RWPE2 (cell line): ENCODE measurements at places on chromosomes 1 and 21.

DNA sequence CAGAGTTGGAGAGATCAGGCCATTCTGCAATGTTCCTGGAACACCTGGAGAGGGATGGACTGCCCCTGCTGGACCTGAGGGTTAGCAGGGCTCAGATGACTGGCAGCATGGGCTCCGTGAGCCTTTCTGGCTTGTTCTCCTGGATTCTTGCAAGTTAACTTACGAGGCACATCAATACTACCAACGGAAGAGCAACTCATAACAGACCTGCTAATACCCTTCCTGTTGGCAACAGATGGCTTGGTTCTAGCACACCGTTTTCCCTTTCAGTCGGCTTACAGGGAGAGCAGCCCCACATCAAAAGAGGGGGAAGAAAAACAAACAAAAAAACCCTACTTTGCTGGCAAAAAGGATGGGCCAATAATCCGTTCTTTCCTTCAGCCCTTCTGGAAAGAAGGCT lies 47.9 kb downstream of the SLC66A1 start:
- H3K27ac ChIP-seq: peak overlapping the region; percentile 91
- no peaks in the 10 kb centered on the region for H3K27me3 ChIP-seq
- peaks cover 19% of the 10 kb centered on the region for H3K36me3 ChIP-seq

- H3K36me3 ChIP-seq: peaks cover 92% of the 10 kb centered on the region
- no peak for DNase-seq
- H3K27me3 ChIP-seq: no peaks in the 10 kb centered on the region
- H3K4me3 ChIP-seq: no peak overlapping the region
- H3K4me1 ChIP-seq: peaks cover 13% of the 10 kb centered on the region
- H3K27ac ChIP-seq: no peak overlapping the region
Measured at GRCh38 chr1:19081218-19081893, 124.9 kb upstream of the IFFO2 start.

- DNase-seq: peak; percentile 61
- H3K27ac ChIP-seq: peak within 1 kb of the TSS; percentile 85
- peaks cover 46% of the 10 kb centered on the region for H3K4me1 ChIP-seq
- no peaks in the 10 kb centered on the region for H3K36me3 ChIP-seq
- H3K4me3 ChIP-seq: peak within 1 kb of the TSS; percentile 88
Measured at GRCh38 chr1:61082311-61083012, at the start of gene NFIA. Gene NFIA, plus strand, starts transcription at chr1:61082561.

DNA sequence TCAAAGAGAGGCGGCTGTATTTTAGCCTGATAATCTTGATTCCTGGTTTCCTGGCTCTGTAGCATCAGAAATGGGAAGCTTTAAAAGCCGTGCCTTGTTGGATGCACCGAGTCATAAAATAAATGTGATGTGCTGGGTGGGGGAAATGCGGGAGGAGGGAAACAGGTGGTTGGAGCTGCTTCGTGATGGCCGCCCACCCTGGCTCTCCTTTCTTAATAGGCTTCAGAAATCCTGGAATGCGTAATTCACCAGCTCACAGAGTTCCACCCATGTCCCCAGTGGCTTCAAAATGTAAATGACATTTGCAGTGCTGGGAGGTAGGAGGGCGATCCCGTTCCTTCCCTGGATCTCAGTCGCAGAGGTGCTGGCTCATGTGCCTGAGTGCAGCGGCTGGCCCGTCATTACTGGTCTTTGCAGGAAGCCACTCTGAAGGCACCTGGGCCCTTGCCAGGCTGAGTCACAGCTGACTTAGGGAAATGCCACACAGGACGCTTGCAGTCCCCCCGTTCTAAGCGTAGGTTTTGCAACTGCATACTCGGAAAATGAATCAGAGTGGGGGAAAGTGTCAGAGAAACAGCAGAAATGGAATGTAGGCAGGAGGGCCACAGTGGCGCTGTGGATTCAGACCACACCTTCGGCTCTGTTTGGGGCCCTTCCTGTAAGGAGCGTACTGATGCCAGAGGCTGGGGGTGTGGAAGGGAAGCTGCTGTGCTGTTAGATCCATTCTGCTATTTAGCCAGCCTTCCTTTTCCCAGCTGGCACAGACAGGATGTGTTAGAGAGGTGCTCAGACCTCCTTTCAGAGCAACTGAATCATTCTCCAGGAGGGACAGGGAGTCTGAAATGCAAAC lies 37.6 kb downstream of the GALNT2 start:
- H3K4me1 ChIP-seq: peaks cover 29% of the 10 kb centered on the region
- DNase-seq: peak; percentile 89
- no peak overlapping the region for H3K4me3 ChIP-seq
- H3K27ac ChIP-seq: peak overlapping the region; percentile 96
- H3K36me3 ChIP-seq: no peaks in the 10 kb centered on the region

DNA sequence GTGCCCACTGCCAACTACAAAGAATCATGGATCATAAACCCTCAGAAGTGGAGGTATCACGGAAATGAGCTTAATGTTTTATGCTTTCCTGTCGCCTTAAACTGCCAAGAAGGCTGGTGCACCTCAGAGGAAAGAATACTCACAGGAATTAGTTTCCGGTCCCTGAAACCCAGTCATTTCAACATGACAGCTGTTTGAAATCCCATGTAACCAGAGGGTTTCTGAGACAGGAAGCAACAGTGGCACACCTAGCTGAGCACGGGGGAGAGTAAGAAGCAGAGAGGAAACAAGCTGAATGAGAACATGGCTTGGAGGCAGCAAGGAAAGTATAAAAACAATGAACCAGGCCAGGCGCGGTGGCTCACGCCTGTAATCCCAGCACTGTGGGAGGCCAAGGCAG lies 3.9 kb downstream of the JAK1 start:
- no peak overlapping the region for H3K27ac ChIP-seq
- no peaks in the 10 kb centered on the region for H3K27me3 ChIP-seq
- no peaks in the 10 kb centered on the region for H3K4me1 ChIP-seq
- DNase-seq: no peak
- H3K36me3 ChIP-seq: no peaks in the 10 kb centered on the region

DNA sequence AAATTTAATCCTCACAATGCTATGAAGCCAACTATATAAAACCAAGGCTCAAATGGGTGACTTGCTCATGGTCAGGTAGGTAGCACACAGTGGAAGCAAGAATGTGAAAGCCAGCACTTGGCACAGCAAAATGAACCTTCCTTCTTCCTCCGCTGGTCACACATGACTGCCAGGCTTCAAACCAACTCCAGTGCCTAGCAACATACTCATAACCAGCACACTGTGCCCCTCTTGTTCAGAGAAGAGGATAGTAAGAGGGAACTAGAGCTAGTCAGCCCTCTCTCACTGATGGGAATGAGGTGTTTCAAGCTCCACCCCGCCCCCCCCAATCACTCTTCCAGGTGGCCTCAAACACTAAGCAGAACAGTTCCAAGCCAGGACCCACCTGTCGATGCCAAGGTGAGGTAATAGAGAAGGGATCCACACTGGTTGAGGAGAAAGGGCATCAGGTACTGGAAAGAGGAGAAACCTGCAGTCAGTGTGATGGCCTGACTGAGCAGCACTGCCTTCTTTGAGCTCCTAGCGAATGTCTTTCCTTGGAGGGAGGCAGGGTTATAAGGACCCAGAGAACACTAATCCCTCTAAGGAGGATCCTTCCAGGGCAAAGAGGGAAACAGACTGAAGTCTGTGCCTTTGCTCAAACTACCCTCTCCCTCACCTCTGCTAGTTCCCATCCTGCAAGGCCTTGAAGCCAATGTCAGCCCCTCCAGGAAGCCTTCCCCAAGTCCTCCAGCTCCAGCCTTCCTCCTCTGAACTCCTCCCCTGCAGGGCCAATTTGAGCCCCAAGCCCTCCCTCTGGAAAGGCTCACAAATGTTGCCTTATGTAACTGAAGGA lies 1.2 kb downstream of the TMEM234 start:
- peaks cover 9% of the 10 kb centered on the region for H3K4me1 ChIP-seq
- peaks cover 58% of the 10 kb centered on the region for H3K36me3 ChIP-seq
- H3K4me3 ChIP-seq: peak overlapping the region; percentile 91
- H3K27me3 ChIP-seq: no peaks in the 10 kb centered on the region
- DNase-seq: no peak

DNA sequence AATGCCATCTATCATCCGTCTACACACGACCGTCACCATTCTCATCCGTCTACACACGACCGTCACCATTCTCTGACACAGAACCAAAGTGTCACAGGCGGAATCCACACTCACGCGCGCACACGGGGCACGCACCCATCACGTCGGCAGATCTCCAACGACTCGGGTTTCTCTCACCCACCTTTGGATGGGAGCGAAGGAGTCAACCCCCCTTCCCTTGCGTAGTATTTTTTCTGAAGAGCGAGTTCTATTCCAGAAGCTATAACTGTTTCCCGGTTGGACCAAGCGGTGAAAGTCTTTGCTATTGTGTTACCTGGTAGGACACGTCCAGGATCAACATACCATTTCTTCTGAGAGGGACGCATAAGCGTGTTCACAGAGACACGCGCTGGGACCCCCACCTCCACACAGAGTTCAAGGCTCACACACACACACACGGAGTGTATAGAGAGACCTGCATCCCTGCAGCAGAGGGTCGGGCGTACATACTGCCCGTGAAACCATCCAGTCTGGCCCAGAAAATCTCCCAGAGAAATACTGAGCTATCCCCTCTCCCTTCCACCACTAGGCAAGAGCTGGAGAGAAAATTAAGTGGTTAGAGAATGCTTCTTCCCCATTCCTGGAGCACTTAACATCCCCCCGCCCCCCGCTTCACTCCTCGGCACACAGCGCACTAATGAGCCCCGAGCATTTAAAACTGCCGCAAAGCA lies 741 bp downstream of the DUSP10 start:
- no peak for DNase-seq
- peak overlapping the region; percentile 64 for H3K4me3 ChIP-seq
- H3K27ac ChIP-seq: peak overlapping the region; percentile 85
- peaks cover 12% of the 10 kb centered on the region for H3K36me3 ChIP-seq
- H3K27me3 ChIP-seq: no peaks in the 10 kb centered on the region

- no peak overlapping the region for H3K27ac ChIP-seq
- no peaks in the 10 kb centered on the region for H3K4me1 ChIP-seq
- no peaks in the 10 kb centered on the region for H3K27me3 ChIP-seq
- no peak overlapping the region for H3K4me3 ChIP-seq
- DNase-seq: no peak
- H3K36me3 ChIP-seq: no peaks in the 10 kb centered on the region
Measured at GRCh38 chr1:3197781-3198316, 128.8 kb downstream of the PRDM16 start.

DNA sequence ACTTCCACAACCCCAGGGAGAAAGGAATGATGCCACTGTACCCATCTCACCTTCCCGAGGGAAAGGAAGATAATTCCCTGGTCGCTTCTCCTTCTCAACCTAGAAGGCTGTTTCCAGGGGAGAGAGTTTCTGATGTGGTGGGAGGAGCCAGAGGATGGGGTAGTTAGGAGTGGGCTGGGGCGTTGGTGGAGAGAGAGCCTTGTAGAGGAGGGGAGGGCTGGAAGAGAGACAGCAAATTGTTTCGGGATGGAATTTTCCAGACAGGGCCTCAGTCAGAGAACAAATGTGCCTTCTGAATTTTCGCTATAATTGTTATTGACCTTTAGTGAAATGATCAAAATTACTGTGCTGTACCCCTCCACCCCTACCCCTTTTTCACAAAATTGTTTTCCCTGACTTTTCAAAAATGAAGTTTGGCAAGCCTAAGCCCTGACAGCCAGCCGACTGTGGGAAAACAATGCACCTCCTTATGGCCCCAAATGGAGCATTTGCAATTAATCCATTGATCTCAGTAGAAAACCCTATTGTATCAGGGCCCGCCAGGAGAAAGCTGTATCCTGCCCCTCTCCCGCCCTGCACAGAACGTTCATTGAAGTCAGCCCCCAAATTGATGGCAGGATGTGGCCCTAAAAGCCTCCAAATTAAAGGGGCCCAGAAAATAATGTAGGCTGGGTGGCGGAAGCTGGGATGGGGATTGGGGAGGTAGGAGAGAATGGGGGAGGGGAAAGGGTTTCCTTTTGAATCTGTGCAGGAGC lies 69.1 kb upstream of the JUN start:
- no peak overlapping the region for H3K4me3 ChIP-seq
- peaks cover 26% of the 10 kb centered on the region for H3K4me1 ChIP-seq
- H3K27ac ChIP-seq: no peak overlapping the region

- no peaks in the 10 kb centered on the region for H3K36me3 ChIP-seq
- no peaks in the 10 kb centered on the region for H3K4me1 ChIP-seq
- no peak for DNase-seq
- no peak overlapping the region for H3K4me3 ChIP-seq
- H3K27ac ChIP-seq: no peak overlapping the region
Measured at GRCh38 chr1:215146240-215146975, 63.9 kb downstream of the KCNK2 start.
